Hepatic stellate cell (primary cell): ENCODE measurements at places on chromosomes 2 and 18.

DNA sequence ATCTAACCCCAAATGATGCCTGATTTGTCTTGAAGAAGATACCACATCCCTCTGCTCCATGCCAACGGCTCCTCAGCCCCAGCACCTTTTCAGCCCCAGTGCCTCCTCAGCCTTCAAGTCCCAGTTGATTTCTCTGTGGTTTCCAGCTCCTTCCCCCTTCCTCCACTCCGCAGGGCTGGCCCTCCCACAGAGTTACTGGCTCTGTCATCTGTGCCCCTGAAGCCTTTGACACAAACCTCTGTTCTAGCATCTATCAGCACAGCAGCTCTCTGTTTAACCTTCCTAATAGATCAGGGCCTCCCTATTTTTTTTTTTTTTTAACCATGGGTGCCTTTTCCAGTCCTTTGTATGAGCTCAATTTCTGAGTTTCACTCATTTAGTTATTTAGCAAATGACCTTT is 201.3 kb upstream of the CXCR4 start:
- DNase-seq = no peak

GRCh38 chr2:132923787-132924186 is 253.8 kb upstream of the LYPD1 start:
- peak; percentile 35 for DNase-seq

DNA sequence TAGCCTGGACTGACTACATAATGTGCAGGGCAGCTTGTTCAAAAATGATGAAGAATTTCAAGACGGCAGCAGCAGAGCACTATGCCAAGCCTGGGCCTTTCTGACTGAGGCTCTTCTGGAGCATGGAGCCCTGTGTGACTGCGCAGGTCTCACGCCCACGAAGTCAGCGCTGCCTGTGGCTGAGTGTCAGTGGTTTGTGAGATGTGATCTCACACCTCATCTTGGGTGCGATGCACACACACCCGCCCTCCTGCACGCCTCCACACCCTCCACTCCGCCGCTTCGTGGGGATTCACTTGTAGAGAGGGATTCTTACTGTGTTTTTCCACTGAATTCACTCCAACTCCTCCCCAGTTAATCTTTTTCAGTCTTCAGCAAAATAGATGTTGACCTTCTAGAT is 103.9 kb downstream of the VIT start:
- no peak for DNase-seq

DNA sequence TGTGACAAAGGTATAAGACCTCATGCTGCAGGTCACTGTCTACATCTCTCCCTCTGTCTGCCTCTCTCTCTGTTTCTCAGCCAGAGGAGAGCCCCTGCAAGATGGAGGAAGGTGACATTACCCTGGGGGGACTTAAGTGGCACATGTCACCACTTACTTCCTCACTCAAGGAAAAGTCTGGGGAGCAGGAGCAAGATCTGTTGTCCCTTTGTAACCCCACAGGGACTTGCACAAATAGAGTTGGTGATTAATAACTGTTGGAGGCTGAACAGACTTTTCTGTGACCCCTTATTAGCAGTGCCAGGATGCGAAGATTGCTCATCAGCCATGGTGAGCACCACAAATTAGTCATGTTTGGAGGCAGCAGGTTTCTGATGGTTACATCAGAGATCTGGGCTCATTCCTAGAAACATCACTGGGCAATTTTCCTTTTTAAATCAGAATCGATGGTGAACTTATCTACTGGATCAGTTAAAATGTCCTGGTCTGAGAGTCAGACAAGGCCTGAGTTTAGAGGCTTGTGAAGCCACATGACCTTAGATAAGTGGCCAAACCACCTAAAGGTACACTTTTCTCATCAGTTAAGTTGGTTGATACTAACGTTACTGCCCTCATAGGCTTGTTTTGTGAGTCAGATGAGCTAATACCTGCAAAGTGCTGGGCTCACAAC is 81.2 kb upstream of the LTBP1 start:
- DNase-seq = peak; percentile 83

DNA sequence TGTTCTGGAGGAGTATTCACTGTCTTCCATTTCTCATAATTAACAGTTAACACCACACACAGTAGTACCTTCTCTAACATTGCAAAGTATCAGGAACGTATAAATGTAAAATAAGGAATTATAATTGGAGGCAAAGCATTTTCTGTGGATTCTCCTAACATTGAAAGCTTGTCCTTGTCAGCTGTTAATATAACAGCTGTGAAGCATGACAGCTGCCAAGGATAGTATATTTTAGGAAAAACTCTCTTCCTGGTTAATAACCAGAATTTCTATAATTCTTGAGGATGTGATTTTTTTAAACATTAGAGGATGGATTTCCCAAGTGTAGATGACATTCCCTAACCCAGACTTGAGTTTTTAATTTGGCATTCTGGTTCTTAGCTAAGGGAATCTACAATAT is 110.3 kb downstream of the EPC2 start:
- no peak for DNase-seq

GRCh38 chr2:178333851-178334250 is 117.1 kb downstream of the PRKRA start:
- no peak for DNase-seq

DNA sequence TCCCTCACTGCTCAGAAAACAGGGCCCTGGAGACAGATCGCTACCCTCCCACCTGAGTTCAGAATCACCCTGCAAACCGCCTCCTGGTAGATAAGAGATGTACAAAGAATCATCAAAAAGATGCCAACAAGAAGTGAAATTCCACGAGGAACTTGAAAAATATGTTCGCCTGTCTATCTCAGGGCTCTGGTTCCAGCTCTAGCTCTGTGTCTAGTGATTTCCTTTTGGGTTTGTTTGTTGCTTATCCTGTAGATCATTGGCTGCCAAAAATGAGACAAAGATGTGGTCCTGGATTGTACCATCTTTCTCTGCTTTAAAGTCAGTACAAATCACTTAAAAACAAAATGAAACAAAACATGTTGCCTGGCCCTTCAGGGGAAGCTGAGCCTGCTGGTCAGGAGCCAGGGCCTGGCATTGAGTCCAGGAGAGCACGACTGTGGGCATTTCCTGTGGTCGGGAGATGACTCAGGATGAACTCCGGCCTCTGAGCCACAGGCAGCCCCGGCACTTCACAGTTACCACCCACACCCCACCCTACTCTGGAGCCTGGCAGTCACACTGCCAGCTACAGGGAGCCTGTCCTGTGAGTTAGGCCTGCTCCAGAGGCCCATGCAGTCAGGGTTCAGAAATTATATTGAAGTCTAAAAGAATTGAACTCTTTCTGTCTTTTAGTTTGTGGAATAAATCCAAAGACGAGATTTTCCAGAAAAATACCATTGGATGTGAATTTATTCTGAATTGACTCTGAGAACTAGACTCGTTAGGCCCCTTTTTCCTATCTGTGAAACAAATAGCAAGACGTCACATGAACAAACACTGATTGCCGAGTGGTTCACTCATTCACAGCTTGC is 8.0 kb upstream of the ITGB6 start:
- peak; percentile 75 for DNase-seq

- no peak for DNase-seq
Observed at GRCh38 chr2:75077909-75078308, 119.5 kb downstream of the POLE4 start.

DNA sequence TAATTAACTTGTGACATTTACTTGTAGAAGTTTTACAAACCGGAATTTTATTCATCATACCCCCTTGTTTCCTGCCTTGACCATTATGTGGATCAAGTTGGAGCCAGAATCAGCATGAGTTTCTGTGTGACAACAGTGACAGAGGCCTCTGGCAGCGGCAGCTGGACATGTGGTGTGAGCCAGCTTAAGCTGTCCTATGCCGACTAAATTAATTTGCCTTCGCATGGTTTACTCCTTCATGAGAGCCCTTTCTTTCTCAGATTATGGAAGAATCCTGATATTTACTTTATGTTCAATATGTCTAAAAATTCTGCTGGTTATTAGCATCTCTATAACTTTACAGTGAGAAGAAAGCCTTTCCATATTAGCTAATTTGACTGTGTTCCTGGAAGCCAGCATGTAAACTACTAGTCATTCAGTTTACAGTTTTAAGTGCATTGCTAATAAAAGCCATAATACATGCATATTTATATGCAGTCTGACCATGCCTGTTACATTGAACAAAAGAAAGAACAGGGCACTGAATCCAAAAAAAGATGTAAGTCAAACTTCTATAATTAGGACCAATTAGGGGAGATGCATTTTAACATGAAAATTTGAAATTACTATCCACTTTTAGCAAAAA is 495.8 kb upstream of the ACVR2A start:
- DNase-seq = no peak

GRCh38 chr2:237264480-237265219 is 149.3 kb downstream of the COL6A3 start:
- no peak for DNase-seq

DNA sequence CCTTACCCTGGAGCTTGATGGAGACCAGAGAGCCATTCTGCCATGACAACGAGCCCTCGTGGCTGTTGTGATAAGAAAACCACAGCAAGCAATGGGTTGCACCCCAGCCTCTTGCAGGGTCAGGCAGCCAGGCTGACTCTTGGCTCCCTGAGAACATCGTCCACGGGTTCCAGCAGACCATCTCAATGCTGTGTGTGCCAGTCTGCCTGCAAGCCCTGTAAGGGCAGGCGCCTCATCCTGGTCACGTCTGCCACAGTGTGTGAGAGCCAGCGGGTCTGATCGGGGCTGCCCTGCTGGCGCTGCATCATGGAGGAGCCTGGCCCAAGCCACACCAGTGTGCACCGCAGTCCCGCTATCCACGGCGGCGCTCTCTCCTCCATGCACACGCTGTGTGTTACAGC is 71.0 kb upstream of the MGAT4A start:
- DNase-seq = no peak

DNA sequence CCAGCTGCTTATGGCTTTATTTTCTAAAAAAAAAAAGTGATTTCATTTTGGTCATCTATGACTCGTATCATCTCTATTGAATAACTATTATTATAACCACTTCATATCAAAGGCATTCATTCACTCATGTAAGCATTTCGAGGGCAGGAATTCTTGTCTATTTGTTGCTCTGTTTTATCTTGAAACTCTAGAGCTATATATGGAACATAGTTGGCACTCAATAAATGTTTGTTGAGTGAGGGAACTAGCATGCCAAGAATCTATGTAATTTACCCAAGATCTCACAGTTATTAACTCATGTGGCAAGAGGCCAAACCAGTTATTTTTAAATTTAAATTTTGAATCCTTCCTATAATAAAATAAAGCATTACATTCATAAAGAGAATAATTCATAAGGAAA is 470.1 kb downstream of the TMX3 start:
- DNase-seq = no peak

DNA sequence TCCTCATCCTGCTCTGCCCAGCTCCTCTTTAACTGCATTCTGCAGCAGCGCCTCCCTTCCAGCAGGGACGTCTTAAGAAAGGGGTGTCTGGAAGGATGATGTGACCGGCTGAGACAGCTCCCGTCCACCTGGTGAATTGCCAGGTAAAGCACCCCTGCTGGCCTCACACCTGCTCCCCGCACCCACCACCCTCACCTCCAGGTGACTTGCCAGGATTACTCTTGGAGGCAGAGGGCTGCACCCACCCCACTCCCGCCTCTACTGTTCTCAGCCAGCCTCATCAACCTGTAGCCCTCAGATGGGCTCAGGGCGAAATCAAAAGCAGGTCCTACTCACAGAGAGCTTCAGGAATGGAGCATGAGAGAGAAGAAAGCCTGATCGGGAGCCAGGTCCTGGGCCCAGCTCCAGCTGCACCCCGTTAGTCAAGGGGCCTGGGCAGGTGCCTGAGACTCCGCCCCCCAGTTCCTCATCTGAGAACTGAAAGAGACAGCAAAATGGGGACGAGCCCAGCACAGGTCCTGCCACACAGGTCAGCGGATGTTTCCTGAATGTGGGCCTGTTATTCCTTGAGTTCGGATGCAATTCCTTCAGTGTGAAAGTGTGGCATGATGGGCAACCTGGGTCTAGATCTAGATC is 5.6 kb downstream of the ADRA2B start:
- DNase-seq = no peak

DNA sequence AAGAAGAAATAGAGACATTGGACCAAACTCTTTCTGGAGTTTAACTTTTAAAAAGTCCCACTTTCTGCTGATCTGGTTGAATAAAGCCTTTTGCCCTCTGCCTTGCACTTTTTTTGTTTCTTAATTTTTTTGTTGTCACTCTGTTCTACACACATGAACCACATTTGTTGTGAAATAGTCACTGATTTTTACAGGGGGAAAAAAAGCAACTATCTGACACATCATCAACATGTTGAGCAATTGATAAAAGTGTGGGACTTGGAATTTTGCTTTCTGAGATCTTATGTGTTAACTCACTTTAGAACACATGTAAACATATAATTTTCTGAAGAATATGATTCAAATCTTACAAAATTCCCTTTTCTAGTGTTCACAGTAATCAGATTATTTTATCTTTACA is 414.8 kb upstream of the FIGN start:
- no peak for DNase-seq

- DNase-seq = no peak
Observed at GRCh38 chr2:37096568-37096967, 12.2 kb downstream of the GPATCH11 start.

GRCh38 chr2:200300638-200301314 is 5.7 kb upstream of the SPATS2L start:
- DNase-seq = no peak

GRCh38 chr2:159149747-159150146 is 136.8 kb downstream of the WDSUB1 start:
- no peak for DNase-seq

DNA sequence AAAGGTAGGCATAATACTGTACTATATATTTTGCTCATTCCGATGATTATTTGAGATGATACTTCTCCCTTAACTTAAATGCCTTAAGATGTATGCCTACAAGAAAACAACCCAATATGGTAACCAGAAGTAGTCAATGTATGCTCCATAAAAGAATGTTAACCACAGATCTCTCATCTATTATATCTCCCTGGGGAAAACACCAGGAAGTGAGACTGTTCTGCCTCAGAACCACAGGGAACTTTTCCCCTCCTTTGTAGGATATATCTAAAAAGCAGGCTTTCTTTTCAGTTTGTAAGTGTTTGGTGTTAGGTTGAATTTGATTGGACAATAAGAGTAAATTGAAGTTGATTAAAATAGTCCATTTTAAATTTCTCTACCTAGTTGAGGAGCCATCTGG is 1160.5 kb upstream of the NXPH2 start:
- DNase-seq = no peak

DNA sequence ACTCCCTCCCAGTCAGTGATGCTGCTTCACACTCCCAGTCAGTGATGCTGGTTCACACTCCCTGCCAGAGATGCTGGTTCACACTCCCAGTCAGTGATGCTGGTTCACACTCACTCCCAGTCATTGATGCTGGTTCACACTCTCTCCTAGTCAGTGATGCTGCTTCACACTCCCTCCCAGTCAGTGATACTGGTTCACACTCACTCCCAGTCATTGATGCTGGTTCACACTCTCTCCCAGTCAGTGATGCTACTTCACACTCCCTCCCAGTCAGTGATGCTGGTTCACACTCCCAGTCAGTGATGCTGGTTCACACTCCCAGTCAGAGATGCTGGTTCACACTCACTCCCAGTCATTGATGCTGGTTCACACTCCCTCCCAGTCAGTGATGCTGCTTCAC is 34.3 kb upstream of the KCNG2 start:
- no peak for DNase-seq
